Activated CD4-positive, alpha-beta T cell treated with anti-CD3 and anti-CD28 coated beads, Interleukin-2, amount 10 ng/mL, durations not matched to agents 7 days and 5 days (primary cell): ENCODE measurements at places on chromosomes 16 and 17. TPM values are rescaled to one million over a fixed set of nuclear protein-coding genes. Genes with fewer than 3 reads are reported as not detected.

IL17C gene
- not detected for total RNA-seq

SLC16A13 gene
- total RNA-seq = 18.0 TPM

PPY gene
- not detected for total RNA-seq

DNAI2 gene
- total RNA-seq = 1.2 TPM

TBC1D3 gene
- total RNA-seq = not detected

P2RX5 gene
- total RNA-seq = 39.4 TPM

ZC3H7A gene
- total RNA-seq = 76.9 TPM

CD300LF gene
- not detected for total RNA-seq

TMC5 gene
- not detected for total RNA-seq

MARVELD3 gene
- total RNA-seq = not detected

PRSS21 gene
- 0.27 TPM for total RNA-seq

PYCARD gene
- 68.0 TPM for total RNA-seq

C16orf54 gene
- 88.3 TPM for total RNA-seq

FAAP100 gene
- 42.1 TPM for total RNA-seq

FZD2 gene
- not detected for total RNA-seq

INCA1 gene
- total RNA-seq = 0.35 TPM

ADGRG3 gene
- total RNA-seq = not detected

FAM117A gene
- total RNA-seq = 34.1 TPM

FOXO3B gene
- total RNA-seq = 3.2 TPM
